ENCODE measurements at places on chromosomes 12 and 14.
A peak's percentile ranks its signal among the peaks of the same experiment; 100 is the strongest.

DNA sequence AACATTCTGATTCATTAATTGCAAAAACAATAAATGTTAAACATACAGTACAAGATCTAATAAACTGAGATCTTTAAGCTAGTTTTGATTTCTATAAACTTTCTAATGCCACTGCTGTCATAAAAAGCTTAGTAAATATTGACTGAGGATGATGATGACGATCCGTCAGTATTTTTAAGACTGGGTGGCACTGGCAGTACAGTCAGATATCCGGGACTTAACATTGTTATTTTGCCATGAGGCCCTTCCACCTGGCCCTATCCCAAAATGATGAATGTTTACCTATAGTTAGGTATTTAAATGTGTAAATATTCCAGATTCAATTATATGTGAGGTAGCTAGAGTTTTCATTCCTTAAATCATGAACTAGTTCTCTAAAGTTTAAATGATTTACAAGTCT is 158.5 kb downstream of the FOXA1 start:
- no peak for DNase-seq

- DNase-seq: no peak
Observed at GRCh38 chr14:99759546-99759925, 33.7 kb upstream of the EML1 start.

DNA sequence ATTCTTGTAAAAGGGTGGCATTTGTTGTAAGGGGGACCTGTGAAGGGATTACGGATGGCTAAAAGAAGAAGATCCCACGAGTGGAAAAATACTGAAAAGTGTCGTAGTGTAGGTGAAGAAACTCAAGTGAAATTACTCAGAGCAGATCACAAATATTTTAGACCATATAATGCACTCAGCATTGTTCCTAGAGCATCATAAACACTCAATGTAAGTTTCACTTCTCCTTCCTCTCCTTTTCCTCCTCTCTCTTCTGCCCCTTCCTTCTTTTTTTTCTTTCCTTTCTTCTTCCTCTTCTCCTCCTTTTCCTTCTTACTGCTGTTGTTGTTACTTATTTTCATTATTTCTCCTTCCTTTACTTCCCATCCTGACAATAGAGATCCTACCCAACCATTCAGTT is 445.6 kb downstream of the ADAMTS20 start:
- no peak for DNase-seq

DNA sequence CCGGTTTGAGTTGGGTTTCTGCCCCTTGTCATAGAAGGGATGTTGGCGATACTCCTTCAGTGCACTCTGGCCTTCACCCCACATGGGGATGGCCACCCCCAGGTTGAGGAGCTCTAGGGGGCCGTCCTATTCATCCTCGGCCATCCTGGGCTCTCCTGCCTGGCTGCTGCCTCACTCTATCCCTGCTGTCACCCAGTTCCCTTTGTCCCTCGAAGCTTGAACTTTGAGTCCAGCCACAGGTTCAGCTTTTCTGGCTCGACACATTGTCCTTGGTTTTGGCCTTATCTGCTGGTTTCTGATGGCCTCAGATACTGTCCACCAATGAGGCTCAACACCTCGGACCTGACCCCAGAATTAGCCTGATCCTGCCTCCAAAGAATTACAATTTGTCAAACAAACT is 58.6 kb downstream of the C14orf132 start:
- DNase-seq: no peak

DNA sequence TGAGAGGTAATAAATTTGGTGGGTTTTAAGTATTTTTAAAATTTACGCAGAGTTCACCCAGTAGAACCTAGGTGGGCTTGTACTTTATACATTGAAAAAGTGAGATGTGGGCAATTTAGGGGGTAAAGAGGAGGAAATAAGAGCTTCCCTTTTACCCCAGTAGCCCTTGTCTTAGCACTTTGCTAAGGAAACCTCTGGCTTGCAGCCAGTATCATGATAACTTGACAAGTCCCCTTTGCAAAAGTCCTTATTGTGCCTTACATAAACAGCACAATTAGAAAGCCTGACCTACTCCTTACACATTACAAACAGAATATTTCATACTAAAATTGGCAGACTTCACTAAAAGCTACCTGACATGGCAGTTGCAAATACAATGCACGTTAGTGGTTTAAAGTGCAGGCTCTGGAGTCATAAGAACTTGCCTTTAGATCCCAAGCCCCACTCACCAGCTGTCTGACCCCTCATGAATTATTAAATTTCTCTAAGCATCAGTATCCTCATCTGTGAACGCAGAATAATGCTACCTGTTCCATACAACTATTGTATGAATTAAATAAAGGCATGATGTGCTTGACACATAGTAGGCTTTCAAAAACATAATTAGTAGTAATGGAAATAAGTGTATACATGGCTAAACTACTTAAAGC is 53.2 kb upstream of the NELL2 start:
- no peak for DNase-seq

DNA sequence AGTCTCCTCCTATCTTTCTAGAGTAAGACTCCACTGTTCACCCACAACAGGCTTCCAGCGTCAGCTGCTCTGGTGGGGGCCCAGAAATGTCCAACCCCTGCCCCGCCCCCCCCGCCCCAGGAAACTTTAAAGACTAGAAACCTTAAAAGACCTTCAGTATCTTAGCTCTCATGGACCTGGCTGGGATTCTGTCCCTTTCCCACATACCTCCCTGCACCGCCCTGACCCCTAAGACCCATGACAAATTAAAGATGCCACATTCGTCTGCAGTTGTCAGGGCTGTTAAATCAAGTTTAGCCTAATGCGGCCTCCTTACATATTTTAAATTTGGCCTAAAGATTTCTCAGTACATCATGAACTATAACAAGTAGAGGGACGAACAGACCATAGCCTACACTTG is 10.0 kb upstream of the SERPINA10 start:
- no peak for DNase-seq

DNA sequence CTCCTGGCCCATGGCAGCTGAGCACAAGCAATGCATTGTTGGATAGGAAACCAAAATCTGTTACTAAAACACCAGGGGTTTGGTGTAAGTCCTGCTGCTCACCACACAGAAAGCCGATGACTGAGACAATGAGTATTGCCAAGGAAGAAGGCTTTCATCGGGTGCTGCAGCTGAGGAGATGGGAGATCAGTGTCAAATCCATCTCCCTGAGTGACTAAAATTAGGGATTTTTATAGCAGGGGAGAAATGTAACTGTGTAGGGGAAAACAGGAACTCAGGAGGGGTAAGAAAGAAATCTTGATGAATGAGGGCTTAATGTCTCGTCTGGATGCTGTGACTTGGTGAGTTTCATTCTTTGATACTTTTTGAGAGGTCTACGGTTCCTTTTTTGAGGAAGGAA is 97.9 kb downstream of the KCNMB4 start:
- DNase-seq: no peak

- DNase-seq: peak; percentile 33
Observed at GRCh38 chr14:23539248-23540140, 12.1 kb downstream of the ZFHX2 start.

GRCh38 chr12:124030510-124030909 is 57.5 kb downstream of the ZNF664 start:
- peak; percentile 12 for DNase-seq

DNA sequence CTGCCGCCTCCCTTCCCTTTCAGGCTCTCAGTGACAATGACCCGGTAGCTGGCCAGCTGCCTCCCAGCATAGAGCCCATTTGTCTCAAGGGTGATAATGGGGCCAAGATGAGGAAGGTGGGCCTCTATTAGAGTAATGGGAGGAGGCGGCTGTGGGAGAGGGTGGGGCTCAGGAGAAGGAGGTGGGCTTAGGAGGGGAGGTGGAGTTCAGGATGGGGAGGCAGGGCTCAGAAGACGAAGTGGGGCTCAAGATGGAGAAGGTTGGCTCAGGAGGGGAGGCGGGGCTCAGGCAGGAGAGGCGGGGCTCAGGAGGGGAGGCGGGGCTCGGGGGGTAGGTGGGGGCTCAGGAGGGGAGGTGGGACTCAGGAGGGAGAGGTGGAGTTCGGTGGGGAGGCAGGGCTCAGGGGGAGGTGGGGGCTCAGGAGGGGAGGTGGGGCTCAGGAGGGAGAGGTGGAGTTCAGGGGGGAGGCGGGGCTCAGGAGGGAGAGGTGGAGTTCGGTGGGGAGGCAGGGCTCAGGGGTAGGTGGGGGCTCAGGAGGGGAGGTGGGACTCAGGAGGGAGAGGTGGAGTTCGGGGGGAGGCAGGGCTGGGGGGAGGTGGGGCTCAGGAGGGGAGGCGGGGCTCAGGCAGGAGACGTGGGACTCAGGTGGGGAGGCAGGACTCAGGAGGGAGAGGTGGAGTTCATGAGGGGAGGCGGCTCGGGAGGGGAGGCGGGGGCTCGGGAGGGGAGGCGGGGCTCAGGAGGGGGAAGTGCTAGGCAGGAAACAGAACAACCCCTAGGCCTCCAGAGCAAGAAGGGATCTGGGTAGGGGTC is 36.8 kb downstream of the IQSEC3 start:
- peak; percentile 68 for DNase-seq

- no peak for DNase-seq
Observed at GRCh38 chr14:72932893-72933292, 6.6 kb downstream of the DCAF4 start.

- DNase-seq: peak; percentile 43
Observed at GRCh38 chr12:110741341-110742095, 1.2 kb downstream of the PPP1CC start.

GRCh38 chr12:6192604-6193380 is 7.4 kb upstream of the CD9 start:
- no peak for DNase-seq

- no peak for DNase-seq
Observed at GRCh38 chr14:35281341-35281740, 10.8 kb upstream of the PSMA6 start.

GRCh38 chr14:40525314-40525713 is 1081.4 kb upstream of the LRFN5 start:
- no peak for DNase-seq

Data from testis (tissue), 5 donors.